ENCODE measurements at places on chromosomes 5 and 9.

GRCh38 chr9:34991607-34992375 lies 2.2 kb downstream of the DNAJB5 start:
- peak; percentile 24 for DNase-seq

- no peak for DNase-seq
Observed at GRCh38 chr5:44312374-44312773, 76.8 kb downstream of the FGF10 start.

DNA sequence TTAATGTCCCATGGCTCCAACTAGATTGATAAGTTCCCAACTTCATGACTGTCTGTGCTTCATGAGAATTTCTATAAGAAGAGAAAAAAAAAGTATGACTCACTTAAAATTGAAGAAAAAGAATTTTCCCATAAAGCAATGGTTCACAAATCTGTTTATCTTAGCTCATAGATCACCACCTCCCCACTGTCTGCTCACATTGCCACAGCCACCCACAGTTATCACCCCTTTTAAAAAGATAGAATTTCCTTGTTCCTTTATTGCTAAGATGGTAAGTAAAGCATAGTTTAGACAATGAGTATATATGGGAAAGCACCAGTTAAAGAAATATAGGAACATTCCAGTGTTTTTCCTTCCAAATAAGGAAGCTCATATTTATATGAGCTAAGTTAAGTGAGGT lies 67.1 kb downstream of the ALDH7A1 start:
- peak; percentile 89 for DNase-seq

DNA sequence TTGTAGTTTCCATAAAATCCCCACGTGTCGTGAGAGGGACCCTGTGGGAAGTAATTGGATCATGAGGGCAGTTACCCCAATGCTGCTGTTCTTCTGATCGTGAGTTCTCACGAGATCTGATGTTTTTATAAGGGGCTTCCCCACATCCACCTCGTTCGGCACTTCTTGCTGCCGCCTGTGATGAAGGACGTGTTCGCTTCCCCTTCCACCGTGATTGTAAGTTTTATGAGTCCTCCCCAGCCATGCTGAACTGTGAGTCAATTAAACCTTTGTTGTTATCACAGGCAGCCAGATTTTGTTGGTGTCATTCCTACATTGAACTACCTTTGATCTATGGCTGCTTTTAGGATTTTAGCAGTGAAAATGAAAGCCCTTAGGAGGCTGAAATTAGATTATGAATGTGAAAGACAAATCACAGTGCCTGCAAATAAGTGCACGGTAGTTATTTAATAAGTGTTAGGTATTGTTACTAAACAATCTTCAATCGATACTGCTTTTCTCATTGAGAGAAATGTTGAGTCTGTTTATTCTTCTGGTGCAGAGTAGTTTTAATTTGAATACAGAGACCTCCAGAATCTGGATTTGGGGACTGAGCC lies 68.0 kb upstream of the C6 start:
- DNase-seq, result no peak

- DNase-seq, result no peak
Observed at GRCh38 chr9:35158501-35159280, 3.1 kb upstream of the UNC13B start.

DNA sequence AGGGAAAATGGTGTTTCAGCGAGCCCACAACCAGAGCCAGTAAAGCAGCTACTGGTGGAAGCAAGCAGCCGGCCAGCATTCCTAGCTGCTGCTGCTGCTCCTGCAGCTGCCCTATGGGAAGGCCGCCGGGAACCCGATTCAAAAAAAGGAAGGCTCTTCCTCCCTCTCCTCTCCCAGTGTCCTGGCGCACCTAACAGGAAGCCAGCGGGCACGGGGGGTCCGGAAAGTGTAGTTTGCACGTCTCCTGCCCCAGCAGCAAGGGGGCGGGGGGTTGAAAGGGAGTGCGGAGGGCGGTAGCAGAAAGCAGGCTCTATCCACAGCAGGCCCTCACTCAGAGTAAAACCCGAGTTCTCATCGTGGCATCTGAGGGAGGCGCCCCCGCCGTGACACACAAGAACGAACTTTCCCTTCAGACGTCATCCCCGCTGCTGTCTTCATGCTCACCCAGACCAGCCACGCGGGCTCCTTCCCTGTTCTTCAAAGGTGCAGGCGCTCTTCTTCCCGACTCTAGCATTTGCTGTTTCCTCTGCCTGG lies 16.5 kb downstream of the GRXCR2 start:
- DNase-seq, result peak; percentile 63

All from astrocyte of the spinal cord (primary cell).